Stimulated activated CD4-positive, alpha-beta T cell treated with anti-CD3 and anti-CD28 coated beads, TNF-alpha, amount 100 ng/mL, for 1 hour (primary cell): ENCODE measurements at places on chromosomes 5 and 9.

DNA sequence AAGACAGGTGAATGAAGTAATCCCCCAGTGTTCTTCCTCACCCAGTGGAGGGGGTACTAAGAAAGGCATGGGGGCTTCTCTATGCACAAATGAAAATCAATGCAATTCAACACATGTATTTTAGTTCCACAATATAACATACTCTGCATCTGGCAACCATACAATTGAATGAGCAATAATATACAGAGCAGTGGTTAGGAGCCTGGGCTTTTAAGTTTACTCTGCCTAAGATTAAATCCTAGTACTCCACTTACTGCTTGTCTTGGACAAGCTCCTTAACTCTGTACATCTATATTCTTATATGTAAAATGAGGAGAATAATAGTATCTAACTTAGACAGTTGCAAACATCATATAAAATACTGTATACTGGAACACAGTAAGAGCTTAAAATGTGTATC lies 195.4 kb upstream of the TRIM32 start:
- no peak for DNase-seq

DNA sequence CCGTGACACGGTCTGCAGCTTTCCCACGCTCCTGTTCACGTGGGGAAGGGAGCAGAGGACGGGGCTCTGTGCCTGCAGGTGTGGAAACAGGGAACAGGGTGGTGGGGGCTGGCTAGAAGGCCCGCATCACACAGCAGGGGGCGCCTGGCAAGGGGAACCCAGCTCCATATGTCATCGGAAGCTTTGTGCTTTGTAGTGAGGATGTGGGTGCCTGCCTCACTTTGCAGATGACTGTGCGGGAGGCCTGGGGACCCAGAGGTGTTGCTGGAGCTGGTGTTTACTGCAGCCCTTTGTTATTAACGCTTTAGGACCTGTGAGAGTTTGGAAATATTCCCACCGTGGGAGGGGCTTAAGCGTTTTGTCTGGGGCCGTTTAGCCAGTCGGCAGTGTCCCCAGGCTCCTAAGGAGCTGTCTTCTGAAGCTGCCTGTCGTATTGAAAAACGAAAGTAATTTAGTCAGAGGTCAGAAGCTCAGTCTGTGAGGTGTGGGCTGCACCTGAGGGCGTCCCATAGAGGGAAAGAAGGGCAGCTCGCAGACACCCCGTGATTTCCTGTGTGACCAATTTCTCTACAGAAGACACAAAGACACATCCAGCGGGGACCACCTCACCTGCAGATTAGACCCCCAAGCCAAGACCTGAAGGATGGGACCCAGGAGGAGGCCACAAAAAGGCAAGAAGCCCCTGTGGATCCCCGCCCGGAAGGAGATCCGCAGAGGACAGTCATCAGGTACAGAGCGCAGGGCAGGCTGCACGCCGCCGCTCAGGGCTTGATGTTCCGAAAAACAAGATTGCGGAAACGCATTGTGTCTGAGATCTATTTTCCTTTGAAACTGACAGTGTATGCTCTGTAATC lies 9.1 kb downstream of the MAN1B1 start:
- DNase-seq = peak; percentile 68

DNA sequence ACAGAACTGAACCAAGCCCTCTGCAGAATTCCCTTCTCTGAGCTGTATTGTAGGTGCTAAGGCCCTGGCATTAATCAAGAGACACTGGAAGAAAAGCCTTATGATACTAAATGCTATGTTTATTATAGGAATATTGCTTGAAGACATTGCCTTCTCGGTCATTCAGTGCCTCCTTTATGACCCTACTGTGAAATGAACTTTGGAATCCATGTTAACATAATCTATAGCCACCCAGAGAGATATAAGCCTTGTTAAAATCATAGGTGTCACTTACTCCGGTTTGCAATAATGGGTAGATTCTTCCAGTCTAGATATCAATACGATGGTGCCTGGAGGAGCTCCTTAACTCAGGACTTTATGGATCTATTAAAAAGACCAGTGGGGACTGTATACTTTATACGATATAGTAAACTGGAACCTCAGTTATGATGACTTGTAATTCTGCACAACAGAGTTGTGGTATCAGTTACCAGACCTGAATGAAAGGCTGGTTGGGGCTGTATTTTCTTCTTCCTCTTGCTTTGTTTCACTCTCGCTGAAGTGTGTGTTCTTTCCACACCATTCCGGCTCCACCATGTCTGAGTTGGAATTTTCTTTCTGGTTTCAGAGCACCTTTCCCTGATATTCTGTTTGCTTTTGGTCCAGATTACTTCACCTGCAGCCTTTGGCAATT lies 154.5 kb downstream of the DROSHA start:
- DNase-seq = no peak

DNA sequence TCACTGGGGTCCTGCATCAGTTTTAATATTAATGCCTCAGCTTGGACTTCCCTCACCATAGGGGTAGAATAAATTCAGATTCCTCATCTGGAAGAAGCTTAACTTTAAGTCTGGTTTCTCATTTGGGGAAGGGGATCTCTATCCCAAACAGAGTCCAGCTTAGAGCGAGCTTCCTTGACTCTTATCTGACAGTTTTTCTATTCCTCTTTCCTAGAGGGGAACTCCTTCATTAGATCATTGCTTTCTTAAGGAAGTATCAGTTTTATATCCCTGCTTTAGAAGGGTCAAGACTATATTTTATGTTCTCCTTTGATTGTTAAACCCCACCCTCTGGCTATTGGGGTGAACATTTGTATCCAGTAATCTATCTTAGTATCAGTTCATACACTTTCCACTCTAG lies 24.2 kb upstream of the CDC42SE2 start:
- DNase-seq = no peak

DNA sequence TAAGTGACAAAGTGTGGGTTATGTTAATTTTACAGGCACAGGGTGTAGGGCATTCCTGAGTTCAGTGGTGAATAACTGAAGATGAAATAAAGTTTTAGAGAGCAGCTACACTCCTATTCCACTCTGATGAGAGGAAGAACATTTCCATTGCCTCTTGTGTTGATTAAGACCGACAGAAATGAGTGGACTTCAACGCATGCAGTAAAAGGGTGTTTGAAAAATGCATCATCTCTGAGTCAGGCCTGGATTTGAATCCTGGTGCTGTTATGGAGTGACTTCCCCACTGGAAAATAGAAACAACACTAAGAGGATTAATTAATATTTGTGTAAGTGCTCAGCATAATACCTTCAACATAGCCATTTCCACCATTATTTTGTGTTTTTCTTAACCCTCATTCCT lies 86.3 kb downstream of the PRR16 start:
- DNase-seq = no peak

GRCh38 chr9:133453651-133454050 lies 6.1 kb upstream of the CACFD1 start:
- no peak for DNase-seq

DNA sequence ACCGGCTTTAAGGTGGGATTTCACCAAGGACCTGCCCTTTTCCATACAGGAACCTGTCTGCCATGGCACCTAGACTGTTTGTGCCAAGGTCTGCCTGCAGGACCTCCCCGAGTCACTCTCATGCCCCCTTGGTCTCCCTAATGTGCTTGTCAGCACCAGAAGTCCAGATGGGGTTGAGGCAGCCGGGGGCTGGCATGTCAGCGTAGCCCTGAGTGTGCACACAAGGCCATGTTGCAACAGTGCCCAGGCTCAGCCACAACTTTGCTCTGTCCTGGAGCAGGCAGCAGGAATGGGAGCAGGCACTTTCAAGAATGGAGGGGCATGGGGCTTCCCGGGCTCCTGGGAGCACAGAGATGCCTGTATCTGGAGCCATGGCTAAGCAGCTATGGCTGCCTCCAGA lies 621.5 kb downstream of the CDH9 start:
- DNase-seq = no peak

DNA sequence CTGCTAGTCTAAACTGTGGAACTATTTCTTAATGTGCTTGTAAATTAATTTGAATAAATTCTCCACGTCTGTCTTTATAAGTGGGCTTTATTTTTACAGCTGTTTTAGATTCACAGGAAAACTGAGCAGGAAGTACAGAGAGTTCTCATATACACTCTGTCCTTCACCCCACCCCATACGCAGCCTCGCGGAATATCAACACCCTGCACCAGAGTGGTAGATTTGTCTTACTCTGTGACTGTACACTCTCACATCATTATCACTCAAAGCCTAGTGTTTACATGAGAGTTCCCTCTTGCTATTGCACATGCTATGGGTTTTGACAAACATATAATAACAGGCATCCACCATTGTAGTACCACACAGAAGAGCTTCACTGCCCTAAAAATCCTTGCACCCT lies 179.7 kb upstream of the DAB2 start:
- DNase-seq = no peak

DNA sequence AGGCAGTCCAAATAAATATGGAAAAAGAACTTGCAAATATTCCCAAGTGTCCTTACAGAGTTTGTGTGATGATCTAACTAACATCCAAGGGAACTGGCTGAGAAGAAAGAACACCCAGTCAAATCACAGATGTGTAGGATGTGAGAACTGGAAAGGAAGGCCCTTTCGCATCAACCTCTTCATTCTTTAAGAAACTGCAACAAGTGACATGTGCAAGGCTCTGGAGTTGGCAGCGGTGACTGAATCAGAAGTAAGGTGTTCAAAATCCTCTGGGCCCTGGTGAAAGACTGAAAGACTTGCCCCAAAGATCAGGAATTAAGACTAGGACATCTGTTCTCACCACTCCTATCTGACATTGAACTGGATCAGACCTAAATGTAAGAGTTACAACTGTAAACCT lies 88.7 kb downstream of the RAPGEF1 start:
- no peak for DNase-seq

GRCh38 chr5:53601570-53601969 lies 41.1 kb downstream of the NDUFS4 start:
- DNase-seq = no peak

GRCh38 chr5:55732585-55732984 lies 5.3 kb upstream of the DDX4 start:
- no peak for DNase-seq

DNA sequence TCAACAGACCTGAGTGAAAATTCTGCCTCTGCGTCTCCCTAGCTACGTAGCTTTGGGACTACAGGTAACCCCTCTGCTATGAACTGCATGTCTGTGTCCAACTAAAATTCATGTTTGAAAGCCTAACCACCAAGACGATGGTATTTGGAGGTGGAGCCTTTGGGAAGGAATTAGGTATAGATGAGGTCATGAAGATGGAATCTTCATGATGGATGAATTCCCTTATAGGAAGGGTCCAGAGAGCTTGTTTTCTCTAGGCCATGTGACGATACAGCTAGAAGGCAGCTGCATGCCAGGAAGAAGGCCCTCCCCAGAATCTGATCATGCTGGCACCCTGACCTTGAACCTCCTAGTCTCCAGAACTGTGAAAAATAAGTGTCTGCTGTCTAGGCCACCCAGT lies 296.4 kb downstream of the SLIT3 start:
- DNase-seq = no peak

- DNase-seq = no peak
Measured at GRCh38 chr5:156414391-156414790, 87.4 kb downstream of the SGCD start.

DNA sequence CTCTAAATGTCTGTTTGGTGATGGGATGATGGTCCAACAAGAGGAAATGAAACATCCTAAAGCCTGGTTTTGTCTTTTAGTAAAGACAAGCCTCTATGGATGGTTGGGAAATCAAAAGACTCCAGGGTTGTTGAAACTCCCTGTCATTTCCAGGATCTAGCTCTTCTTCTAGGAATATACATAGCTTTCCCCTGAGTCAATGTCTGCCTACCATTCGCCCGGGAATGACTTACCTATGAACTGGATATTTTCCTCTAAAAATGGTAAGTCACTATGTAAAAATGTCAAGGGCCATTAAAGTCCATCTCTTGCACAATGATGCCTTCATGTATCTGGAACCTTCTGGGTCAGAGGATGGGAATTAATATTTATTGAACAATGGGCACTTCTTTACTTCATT lies 11.1 kb upstream of the KIF12 start:
- DNase-seq = no peak

DNA sequence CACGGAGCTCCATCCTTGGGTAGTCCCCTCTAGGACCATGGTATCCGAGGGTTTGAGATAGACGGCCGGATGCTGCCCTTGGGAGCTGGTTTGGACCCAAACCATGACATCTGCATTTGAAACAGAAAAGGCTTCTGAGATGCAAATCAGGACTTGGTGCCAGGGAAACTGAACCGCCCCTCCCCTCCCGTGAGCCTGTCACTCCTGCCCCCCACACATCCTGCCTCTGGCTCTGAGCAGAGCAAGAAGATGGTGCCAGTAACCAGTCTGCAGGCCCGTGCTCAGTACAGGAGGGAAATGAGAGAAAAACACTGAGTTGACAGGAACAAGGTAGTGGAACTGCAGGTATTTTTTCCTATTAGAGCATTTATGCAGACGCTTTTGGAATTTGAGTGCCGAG lies 18.6 kb downstream of the ARPC5L start:
- no peak for DNase-seq

GRCh38 chr9:113888976-113889375 lies 12.9 kb downstream of the ZNF618 start:
- no peak for DNase-seq

- no peak for DNase-seq
Measured at GRCh38 chr5:176806137-176806536, 4.2 kb upstream of the UNC5A start.

- DNase-seq = no peak
Measured at GRCh38 chr9:83339435-83339834, 198.8 kb downstream of the FRMD3 start.

DNA sequence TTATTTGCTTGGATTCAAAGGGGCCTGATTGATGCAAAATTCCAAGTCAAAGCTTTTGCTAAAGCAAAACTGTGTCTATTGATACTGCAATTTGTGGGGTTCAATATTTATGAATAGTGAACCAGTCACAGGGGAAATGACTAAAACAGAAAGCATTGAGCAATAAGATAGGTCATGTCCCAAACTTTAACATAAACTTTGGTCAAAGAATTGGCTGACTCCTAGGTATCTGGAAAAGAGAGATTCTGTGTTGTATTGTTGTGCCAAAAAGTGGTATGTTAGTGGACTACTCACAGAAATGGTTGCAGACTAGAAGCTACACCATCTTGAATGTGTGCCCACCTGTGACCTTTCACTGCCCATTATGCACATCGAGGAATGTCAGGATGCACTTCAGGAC lies 585.5 kb upstream of the RGMB start:
- no peak for DNase-seq

GRCh38 chr9:119009249-119009648 lies 360.0 kb downstream of the BRINP1 start:
- DNase-seq = no peak

DNA sequence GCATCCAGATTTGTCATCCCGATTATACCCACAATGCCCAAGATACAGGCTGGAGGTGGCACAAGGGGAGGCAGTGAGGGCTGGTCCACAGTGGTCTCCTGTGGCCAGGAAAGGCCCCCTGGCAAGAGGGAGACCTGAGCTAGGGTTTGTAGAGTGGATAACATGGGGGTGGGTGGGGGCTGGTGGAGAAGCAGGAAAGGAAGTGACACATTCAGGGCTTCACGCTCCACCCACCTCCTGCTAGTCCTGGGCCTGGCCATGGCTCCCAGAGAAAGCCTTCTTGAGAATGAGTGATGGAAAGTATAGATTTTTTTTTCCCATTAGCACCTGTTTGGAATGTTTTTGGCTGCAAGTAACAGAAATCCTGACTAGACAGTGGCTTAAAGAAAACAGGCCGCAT lies 81.3 kb downstream of the ANKRD33B start:
- no peak for DNase-seq
